Right renal cortex interstitium (tissue), 3 donors: ENCODE measurements at places on chromosomes 1 and 21. TPM values are rescaled to one million over a fixed set of nuclear protein-coding genes. Genes with fewer than 3 reads are reported as not detected.

- no peak for DNase-seq
Observed at GRCh38 chr1:30330644-30331043, 392.7 kb downstream of the MATN1 start.

DNA sequence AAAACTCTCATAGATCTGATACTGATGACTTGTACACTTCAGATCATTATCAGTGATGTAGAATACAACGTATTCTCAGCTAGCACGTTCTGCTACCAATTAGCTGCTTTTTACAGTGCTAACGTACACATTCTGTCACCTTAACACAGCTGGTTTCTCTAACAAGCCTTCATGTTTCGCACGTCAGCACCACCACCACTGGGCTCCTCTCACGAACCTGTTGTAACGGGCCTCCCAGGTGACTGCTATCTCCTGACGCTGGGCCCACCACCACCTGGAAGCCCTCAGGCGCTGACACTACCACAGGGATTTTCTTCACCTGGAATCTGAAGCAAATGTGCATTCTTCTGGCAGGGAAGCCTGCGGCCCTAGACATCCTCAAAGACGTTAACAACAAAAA, 19.8 kb downstream of the TOMM20 start:
- no peak for DNase-seq

Gene DISP3
- polyA plus RNA-seq, result 0.82 TPM

Gene NUP210L
- 0.04 TPM for polyA plus RNA-seq

- no peak for DNase-seq
Observed at GRCh38 chr1:64051796-64052195, 151.6 kb upstream of the UBE2U start.

DNA sequence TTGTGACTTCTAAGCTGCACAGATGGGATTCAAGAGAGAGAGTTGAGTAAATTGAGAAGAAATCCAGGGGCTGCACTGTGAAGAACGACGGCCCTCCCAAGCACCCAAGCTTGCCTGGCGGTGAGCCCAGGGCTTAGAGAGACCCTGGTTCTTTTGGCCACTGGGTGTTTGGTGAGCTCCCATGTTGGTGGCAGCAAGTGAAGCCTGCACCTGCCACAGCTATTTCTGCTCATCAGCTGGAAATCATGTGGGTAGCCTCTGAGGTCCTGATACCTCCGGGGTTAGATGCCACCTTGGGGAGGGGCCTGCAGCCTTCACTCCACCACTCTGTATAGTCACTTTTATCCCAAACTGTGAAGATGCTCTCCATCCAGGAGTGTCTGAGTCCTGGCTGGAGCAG, 6.2 kb upstream of the BTG2 start:
- no peak for DNase-seq

Gene ZNF593OS
- polyA plus RNA-seq, result 0.60 TPM

GRCh38 chr1:68223687-68224086, 8.6 kb downstream of the WLS start:
- no peak for DNase-seq

DNA sequence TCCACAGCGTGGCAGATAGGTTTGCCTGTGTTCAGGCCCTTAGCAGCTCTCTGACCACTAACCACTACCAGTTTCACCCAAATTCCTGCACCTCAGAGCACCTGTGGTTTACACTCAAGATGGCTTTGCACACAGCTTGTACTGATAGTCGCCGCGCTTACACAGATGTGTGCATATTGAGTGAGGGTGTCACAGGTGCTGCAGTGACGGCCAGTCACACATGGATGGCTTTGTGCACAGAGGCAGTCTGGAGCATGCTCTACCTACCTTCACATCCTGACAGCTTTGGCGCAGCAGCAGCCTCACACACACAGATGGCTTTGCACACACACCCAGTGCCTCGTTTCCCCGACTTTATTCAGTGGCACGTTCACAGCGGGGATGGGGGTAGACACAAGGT, 7.5 kb downstream of the DMAP1 start:
- no peak for DNase-seq

DNA sequence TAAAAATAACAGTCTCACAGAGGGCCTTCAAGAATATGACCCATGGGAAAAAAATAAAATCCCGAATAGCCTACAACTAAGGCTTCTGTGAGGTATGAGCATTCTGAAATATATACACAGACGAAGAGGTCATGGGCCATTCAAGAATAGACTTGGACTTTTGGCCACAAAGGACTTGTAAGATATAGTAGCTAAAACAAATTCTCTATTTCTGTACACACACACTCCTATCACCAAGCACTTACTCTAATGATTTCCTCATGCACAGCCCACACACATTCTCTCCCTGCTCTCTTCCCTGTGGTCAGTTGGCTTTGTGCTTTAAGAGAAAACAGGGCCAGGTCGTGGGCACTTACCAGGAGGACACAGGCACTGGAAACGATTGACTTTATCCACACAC, 69.7 kb upstream of the ADAM30 start:
- DNase-seq, result no peak

DNA sequence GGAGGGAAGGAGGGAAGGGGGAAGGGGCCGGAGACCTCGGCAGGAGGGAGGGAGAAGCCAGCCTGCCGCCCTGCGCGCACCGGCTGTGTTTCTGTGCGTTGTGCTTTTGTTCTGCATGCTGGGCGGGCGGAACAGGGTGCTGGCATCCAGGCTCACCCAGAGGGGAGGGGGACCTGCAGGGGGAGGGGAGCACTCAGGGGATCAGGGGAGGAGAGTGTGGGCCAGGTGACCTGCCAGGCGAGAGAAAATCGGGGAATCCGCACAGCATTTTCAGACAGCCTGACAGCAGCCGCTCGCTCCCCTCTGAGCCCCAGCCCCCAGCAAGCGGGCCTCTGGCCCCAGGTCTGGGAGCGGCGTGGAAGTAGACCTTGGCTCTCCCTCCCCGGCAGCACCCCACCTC, 54.7 kb downstream of the RIPK4 start:
- DNase-seq, result no peak

Gene LDLRAP1
- 12.2 TPM for polyA plus RNA-seq

GRCh38 chr1:45512641-45513054, 9.0 kb downstream of the PRDX1 start:
- DNase-seq, result no peak

- no peak for DNase-seq
Observed at GRCh38 chr1:86184426-86184825, 27.9 kb upstream of the COL24A1 start.

Gene C8A
- polyA plus RNA-seq, result not detected

- no peak for DNase-seq
Observed at GRCh38 chr1:77831566-77831965, 52.1 kb downstream of the MIGA1 start.

GRCh38 chr1:151157067-151157531, 650 bp downstream of the TNFAIP8L2 start:
- DNase-seq, result no peak

DNA sequence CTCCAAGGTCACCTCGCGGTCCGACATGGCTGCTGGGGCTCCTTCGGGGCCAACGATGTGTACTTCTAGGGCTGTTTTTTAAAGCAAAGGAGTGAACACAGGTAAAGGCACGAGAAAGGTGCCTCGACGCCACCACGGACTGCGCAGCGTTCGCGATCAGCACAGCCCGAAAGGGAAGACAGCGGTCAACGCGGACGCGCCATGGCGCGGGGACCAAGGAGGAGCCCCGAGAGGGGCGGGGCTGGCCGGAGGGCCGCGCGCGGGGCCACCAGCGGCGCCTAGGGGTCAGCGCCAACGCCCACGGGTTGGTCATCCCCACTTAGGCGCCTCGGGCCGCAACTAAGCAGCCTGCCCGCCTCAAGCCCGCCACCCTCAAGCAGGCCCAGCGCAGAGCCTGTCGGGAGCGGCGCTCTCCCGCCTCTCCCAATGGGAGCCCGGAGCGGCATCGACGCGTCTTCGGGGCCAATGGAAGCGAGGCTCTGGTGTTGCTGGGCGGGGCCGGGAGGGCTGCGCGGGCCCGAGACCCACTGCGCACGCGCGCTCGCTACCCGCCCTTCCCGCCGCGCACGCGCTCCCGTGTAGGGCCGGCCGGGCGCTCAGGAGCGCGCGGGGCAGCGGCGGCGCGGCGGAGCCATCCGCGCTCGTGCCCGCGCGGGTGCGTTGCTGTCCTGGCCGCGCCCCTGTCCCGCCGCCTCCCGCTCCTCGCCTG, at the start of gene DIP2A:
Gene DIP2A (plus strand): TSS at position 577 of the 709 bp plus-strand sequence. CDS start 241 bp downstream, outside the sequence.
- DNase-seq, result peak; percentile 83

- DNase-seq, result no peak
Observed at GRCh38 chr1:196690582-196690981, 38.7 kb downstream of the CFH start.

DNA sequence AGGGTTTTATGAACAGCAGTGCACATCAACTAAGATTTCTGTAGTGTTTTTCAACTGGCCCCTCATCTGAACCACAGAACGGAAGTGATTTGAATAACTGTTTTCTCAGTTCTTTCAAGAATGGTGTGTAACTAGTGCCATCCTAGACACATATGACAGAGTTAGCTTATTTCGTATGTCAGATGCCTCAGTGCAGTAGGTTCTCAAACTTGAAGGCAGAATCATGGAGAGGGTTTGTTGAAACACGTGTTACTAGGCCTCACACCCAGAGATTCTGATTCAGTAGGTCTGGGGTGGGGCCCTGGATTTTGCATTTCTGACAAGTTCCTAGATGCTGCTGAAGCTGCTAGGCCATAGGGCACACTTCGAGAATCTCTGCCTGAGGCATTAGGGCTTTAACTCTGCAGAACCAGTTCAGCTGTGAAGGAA, 49.0 kb downstream of the SCCPDH start:
- no peak for DNase-seq

- DNase-seq, result no peak
Observed at GRCh38 chr1:119799003-119799402, 12.3 kb downstream of the REG4 start.

- DNase-seq, result no peak
Observed at GRCh38 chr1:206753141-206753540, 17.4 kb upstream of the IL19 start.

DNA sequence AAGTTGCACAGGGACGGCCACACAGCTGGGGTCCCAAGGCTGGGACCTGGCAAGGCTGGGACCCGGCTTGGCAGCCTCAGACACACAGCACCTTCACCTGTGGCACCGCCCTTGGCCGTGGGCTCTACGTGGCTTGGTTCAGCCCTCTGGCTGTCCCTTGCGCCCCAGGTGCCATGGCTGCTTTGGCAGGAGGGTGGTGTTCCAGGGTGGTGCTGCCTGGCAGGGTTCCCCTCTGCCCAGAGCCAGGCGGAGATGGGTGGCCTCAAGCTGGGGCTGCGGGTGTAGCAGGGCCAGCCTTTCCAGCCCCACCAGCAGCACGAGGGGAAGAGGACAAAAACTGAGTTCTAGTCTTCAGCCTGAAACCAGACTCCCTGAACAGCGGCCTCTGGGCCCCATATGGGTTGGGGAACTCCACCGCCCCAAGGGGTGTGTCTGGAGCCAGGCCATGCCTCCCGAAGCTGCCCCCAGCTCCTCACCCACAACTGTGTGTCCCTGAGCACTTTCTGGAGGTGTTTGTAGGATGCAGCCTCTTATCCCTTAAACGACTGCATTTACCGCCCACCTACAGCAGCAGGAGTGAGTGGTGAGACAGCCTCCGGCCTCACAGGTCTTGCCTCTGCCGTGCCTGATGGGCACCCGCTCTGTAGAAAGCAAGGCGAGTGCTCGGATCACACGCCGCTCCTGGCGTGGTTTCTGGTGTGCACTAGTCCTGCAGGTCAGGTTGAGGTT, 92.3 kb downstream of the PDE9A start:
- DNase-seq, result no peak

GRCh38 chr21:25551569-25551968, 55.7 kb downstream of the MRPL39 start:
- DNase-seq, result no peak

Gene GNL2
- polyA plus RNA-seq, result 79.7 TPM

GRCh38 chr1:178220094-178220493, 126.2 kb downstream of the RASAL2 start:
- DNase-seq, result no peak

Gene CIART
- 8.3 TPM for polyA plus RNA-seq

Gene OR2L5
- polyA plus RNA-seq, result not detected

Gene LYPD8
- polyA plus RNA-seq, result not detected

DNA sequence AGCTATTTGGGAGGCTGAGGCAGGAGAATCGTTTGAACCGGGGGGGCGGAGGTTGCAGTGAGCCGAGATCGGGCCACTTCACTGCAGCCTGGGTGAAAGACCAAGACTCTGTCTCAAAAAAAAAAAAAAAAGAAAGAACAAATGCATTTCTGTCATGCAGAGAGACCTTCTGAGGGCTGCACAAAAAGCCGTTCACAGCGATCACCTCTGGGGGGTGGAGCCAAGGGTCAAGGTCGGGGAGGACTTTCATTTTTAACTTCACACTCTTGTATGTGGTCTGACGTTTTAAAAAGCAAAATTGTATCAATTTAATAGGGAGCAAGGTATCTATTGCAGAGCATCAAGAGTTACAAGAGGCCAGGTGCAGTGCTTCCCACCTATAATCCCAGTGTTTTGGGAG, 26.6 kb upstream of the CLDN14 start:
- no peak for DNase-seq

- DNase-seq, result no peak
Observed at GRCh38 chr1:152189657-152190442, 30.8 kb upstream of the RPTN start.

DNA sequence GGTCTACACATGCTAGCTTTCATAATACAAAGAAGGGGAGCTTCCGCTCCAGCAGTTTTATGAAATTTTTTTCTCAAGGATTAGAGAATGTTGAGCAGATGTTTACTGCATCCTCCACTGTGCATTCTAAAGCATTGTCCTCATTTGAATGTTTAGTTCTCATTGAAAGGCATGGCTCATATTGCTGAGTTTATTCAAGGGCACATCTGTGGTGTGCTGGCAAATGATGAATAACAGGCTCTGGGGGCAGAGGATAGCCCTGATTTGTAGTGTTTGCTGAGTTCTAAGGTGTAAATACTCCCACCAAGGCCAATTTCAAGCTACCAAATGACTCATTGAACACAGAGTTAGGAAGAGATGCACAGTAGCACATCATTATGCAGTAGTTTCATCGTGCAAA, 303.2 kb upstream of the FAM78B start:
- DNase-seq, result no peak
